HepG2 (cell line): ENCODE measurements at places on chromosomes 1 and 21.

DNA sequence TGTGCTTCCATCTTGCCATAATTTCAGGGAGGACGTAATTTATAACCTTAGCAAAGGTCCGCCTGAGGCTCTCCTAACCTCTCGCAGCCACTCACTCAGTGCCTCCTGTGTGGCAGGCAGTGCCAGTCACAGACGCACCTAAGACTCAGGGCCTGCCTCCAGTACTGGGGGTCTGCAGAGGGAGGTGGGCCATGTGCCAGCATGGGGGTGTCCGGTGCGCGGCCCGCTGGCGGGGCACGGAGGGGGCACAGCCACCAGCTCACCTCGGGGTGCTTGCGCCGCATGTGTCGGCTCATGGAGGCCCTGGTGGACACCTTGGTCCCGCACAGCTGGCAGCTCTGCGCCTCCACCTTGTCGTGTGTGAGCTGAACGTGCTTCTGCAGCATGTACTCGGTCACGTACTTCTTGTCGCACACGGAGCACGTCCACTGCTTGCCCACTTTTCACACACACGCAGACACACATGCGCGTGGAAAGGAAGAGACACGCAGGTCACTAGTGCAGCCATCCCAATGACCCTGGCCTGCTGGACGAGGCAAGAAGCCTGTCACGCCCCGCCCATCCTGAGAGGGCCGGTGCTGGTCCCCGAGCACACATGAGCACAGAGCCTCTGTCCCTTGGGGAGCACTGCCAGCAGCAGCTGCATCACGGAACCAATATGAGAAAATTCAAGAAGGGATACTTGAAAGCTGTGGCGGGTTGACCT is 43.2 kb upstream of the RIPK4 start:
- no peaks in the 10 kb centered on the region for H3K27me3 ChIP-seq
- DNase-seq: no peak
- peaks cover 2% of the 10 kb centered on the region for H3K36me3 ChIP-seq
- H3K4me1 ChIP-seq: no peaks in the 10 kb centered on the region
- no peak overlapping the region for H3K4me3 ChIP-seq
- no peak overlapping the region for H3K27ac ChIP-seq

DNA sequence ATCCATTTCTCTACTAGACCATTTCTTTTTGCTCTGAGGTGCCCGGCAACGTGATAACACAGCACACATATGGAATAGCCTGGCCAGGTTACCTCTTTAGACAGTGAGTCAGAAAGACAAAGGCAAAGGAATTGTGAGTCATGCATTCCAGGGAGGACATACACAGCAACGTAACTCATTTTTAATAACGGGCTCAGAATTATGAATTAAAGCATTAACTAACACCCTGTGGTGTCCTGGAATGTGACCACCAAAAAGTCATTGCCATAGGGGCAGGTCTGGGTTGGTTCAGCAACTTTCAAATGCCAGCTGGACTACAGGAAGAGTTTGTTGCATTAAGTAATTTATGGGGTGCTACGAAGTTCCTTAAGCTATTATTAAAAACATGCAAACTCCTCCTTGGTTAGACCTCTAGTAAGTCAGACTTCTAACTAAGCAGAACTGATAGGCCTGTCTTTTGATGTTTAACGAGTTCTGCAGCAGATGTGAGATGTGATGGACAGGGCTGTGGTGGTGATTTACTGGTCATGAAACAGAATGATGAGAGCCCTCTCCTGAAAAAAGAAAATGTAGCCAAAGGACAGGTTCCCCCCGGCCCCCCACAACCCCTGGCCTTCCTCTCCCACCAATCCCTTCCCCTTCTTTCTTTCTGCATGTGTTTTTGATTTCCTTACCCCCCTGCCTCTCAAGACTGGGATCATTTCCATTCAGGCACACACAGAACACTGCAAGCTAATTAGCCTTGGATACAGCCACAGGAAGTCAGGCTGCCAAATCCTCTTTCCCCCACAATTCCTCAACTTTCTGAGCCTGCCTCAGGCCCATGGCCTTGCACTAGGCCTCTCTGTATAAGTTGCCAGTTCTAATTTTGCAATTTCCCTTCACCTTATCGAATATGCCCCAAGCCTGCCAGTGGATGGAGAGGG is 88.9 kb upstream of the HAO2 start:
- no peak overlapping the region for H3K27ac ChIP-seq
- no peaks in the 10 kb centered on the region for H3K36me3 ChIP-seq
- no peak overlapping the region for H3K4me3 ChIP-seq
- no peaks in the 10 kb centered on the region for H3K27me3 ChIP-seq

DNA sequence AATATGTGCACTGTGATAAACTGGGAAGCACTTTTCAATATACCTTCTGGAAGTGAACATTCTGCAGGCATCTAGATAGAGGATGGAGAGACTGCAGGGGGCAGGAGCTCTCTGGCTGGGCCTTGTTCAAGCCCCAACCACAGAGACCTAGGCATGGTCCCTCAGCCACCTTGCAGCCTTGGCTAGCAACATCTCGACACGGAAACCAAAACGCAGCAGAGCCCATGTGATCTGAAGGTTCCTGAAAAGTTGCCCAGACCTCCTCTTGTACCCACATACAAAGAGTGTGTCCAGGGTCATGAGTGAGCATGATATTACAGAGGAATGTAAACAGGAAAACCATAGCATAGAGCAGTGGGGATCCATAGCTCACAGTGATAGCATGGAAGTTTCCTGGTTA is 33.1 kb upstream of the SAMD11 start:
- H3K27me3 ChIP-seq: peaks cover 31% of the 10 kb centered on the region; the same call in 2 of the 3 replicates
- no peak for DNase-seq
- H3K4me1 ChIP-seq: no peaks in the 10 kb centered on the region
- H3K36me3 ChIP-seq: no peaks in the 10 kb centered on the region
- H3K4me3 ChIP-seq: no peak overlapping the region

DNA sequence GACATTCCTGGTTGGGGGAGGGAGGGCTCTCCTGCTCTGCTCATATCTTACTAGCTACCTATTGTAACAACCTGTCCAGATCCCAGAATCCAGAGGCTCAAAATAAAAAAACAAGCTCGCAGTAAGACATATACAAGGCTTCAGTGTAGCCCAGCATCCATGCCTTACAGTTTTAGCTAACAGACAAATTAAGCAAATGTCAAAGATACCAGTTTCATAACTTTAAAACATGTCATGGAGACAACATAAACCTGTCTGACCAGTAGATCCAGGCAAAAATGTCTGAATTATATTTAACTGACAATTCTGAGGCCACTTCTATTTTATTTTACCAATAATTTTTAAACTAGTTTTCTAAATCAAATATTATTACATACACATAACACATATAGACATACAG is 167.7 kb upstream of the TNR start:
- no peak for DNase-seq
- no peaks in the 10 kb centered on the region for H3K4me1 ChIP-seq
- no peaks in the 10 kb centered on the region for H3K27me3 ChIP-seq
- H3K4me3 ChIP-seq: no peak overlapping the region
- H3K36me3 ChIP-seq: no peaks in the 10 kb centered on the region

- peaks cover 39% of the 10 kb centered on the region for H3K4me1 ChIP-seq
- H3K27ac ChIP-seq: peak overlapping the region; percentile 64
- H3K4me3 ChIP-seq: no peak overlapping the region
- peaks cover 74% of the 10 kb centered on the region for H3K36me3 ChIP-seq
- peak; percentile 79 for DNase-seq
- H3K27me3 ChIP-seq: no peaks in the 10 kb centered on the region
Measured at GRCh38 chr1:156795787-156796186, 20.9 kb downstream of the SH2D2A start.

DNA sequence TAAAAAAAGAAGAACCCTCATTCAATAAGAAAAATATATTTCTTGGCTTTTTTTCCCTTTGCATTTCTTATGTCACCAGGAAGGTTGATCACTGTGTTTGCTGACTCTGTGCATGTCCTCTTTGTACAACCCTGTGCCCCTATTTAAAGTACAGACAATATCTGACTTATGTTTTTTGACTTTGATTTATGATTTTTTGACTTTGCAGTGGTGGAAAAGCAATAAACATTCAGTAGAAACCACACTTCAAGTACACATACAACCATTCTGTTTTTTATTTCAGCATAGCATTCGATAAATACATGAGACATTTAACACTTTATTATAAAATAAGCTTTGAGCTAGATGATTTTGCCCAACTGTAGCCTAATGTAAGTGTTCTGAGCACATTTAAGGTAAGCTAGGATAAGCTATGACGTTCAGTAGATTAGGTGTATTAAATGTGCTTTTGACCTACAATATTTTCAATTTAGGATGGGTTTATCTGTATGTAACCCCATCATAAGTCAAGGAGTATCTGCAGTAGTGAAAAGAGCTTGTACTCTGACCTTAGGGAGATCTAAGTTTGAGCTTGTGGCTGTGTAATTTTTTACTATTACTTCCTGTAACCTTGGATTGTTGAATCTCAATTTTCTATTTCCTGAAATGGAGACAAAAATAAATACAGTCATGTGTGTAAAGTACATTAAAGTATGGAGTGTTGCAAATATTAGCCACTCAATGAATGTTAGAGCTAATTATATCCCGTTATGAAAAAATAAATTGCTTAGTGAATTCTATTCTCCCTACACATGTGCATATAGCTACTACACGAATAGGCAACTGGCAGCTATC is 1.2 kb downstream of the RNASEL start:
- H3K4me3 ChIP-seq: peak overlapping the region; percentile 51; the same call in 1 of the 2 replicates
- no peaks in the 10 kb centered on the region for H3K36me3 ChIP-seq
- no peak for DNase-seq
- no peaks in the 10 kb centered on the region for H3K27me3 ChIP-seq
- H3K27ac ChIP-seq: no peak overlapping the region

DNA sequence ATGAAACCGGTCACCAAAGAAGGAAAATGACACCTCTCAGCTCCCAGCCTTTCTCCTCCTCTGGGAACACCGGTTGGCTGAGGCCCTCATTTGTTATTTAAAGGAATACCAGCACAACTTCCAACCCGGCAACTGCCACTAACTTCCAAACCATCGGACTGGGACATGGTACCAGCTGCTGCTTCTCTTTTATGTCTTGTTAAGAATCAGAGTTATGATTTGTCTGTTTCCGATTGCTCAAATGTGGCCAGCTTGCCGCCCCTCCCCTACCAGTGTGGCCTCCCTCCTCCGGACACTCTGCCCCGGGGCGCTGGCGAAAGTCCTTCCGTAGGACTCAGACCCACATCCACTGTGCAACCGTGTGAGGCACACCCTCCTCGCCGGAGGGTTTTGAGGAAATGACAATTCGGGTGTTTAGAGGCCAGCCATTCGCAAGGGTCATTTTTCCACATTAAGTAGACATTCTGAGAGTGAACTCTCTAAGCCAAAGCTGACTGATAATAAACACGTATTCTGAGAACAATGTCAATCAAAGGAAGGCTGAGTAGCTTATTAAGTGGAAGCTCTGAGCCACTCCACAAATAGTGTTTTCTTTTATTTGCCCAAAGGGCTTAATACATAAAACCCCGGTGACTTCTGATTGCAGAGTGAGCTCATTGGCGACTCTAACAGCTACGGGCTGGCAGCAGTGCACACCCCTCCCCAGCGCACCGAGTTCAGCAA is 5.5 kb downstream of the RIPK4 start:
- peaks cover 74% of the 10 kb centered on the region for H3K4me1 ChIP-seq
- H3K27ac ChIP-seq: peak overlapping the region; percentile 7
- H3K4me3 ChIP-seq: peak overlapping the region; percentile 45
- H3K36me3 ChIP-seq: peaks cover 7% of the 10 kb centered on the region; the same call in 2 of the 3 replicates
